ENCODE measurements at places on chromosomes 16 and 17.

DNA sequence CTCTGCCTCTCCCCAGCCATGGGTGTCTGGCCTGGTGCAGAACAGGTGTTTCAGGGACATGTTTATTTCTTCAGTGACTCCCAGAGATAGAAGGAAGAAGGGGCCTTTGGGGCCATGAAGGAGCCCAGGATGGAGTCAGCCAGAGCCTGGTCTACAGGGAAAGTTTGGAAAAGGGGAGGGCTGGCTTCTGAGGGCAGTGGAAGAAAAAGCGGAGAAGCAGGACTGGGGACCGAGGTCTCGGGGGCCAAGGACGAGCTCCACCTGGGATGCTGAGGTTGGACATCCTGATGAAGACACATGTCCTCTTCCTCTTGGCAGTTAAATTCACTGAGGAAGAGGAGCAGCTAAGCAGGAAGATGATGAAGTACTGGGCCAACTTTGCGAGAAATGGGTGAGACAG lies 7.7 kb downstream of the CES2 start:
- no peak for DNase-seq

- no peak for DNase-seq
Observed at GRCh38 chr17:6555331-6556120, 829 bp downstream of the PITPNM3 start.

GRCh38 chr17:75521951-75522727 lies 3.4 kb upstream of the LLGL2 start:
- DNase-seq: no peak

DNA sequence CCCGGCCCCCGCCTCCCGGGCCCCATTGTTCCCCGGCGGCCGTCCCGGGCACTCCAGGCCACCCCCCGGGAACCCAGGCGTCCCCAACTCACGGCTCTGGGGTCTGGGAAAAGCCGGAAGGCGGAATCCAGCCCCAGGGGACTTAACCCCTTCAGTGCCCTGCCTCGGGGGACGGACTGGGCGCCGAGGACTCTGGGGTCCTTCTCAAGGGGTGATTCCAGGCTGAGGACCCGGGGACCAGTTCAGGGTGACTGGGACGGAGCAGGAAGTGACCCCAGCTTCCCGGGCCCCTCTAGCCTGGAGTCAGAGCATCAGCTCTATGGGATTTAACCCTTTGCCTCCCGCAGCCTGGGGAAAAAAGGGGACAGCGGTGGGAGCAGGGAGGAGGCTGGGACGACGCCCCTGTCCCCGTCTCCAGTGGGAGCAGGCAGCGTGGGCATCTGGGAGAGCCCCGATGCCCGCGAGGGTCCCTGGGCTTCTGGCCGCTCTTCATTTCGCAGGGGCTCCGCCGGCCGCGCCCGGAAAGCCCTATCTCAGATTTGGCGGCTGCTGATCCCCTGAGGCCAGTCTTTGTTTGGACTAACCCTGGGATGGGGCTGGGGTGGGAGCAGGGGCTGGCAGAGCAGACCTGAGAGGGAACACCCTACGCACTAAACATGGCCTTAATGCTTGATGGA lies at the start of gene ZNF629:
Gene ZNF629, minus strand, starts transcription at position 270 of the 677 bp plus-strand sequence. CDS start 2,723 bp downstream, outside the sequence.
- peak; percentile 25 for DNase-seq

- no peak for DNase-seq
Observed at GRCh38 chr17:9868552-9868951, 36.5 kb downstream of the RCVRN start.

DNA sequence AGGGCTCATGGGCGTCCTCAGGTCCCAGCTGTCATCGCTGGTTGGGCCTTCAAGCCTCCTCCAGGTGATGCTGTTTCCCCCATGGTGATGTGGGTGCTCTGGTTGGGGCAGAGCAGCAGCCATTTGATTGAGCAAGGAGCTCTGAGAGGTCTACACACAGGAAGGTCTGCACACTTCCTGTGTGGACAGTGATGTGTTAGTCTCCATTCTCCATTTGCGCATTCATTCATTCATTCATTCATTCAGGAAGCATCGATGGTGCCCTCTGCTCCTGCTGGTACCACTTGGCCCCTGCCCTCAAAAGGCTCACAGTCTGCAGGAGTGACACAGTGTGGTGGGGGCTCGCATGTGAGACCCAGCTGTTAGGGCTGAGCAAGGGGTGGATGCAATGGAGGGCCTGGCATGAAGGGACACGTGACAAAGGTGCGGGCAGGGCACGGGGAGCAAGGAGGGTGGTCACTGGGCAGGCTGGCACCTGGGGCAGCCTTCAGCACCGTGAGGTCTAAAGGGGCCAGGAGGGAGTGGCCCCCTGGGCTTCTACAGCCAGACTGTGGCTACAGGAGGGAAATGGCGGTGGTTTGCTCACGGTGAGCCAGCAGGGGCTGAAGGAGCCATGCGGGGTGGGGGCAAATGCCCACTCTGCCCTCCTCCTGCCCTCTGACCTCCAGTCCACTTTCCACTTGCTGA lies 1.5 kb downstream of the ADGRG3 start:
- DNase-seq: no peak

GRCh38 chr17:81722184-81723120 lies 10.4 kb downstream of the SLC25A10 start:
- no peak for DNase-seq

- no peak for DNase-seq
Observed at GRCh38 chr17:42171831-42172230, 9.1 kb downstream of the KCNH4 start.

GRCh38 chr16:50709061-50709684 lies 15.8 kb downstream of the NOD2 start:
- peak; percentile 30 for DNase-seq

DNA sequence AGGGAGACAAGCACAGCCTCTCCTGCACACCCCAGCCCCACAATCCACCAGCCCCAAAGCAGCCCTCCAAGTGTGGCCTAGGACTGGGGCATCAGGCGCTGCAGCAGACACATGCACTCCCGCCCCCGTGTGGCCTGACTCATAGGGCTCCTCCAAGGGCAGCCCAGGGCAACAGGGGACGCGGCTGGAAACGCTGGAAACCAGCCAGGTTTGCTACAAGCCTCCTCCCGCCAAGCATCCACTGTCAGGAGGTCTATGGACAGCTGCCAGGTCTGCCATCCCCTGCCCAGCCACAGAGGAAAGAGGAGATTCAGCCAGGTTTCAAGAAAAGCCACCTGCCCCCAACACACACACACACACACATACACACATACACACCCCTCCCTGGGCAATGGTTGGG lies 25.8 kb downstream of the SRCIN1 start:
- no peak for DNase-seq

- DNase-seq: no peak
Observed at GRCh38 chr16:65024767-65025178, 97.1 kb downstream of the CDH11 start.

DNA sequence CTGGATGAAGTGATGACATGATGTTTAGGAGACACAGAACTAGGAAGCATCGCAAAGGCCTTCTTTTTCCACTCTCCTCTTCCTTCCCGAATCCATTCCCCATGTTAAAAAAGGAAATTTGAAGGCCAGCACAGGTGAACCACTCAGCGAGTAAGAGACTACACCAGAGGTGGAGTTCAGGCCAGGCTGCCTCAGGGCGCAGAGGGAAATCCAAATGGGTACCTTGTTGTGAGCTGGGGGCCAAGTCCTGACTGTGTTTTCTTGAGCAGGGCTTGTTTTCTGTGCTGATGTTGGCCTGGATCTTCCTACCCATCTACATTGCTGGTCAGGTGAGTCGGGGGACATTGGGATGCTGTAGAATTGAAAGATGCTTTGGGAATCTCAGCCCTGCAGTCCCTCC lies 26.1 kb downstream of the SLC5A11 start:
- DNase-seq: no peak

- DNase-seq: no peak
Observed at GRCh38 chr17:12089809-12090384, 69.2 kb downstream of the MAP2K4 start.
